NCI-H146 (cell line): ENCODE measurements at places on chromosomes 12 and 14.

- DNase-seq, result no peak
Measured at GRCh38 chr12:70686907-70687306, 49.7 kb upstream of the PTPRB start.

DNA sequence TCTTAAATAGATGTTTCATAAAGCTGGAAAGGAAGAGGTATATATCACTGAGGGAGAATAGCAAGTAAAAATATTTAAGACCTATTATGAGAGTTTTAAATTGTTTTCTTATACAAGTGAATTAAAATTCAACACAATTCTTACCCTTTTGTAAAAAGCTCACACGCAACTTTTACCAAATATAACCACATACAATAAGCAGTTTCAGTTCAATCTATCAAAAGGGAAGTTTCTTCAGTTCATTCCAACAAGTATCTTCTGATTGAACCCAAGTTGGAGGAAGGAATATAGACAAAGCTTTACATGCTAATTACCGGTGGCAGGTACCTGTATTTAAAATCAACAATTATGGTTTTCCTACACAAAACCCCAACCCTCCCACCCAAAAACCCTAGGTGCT is 41.1 kb downstream of the GTF2A1 start:
- no peak for DNase-seq

DNA sequence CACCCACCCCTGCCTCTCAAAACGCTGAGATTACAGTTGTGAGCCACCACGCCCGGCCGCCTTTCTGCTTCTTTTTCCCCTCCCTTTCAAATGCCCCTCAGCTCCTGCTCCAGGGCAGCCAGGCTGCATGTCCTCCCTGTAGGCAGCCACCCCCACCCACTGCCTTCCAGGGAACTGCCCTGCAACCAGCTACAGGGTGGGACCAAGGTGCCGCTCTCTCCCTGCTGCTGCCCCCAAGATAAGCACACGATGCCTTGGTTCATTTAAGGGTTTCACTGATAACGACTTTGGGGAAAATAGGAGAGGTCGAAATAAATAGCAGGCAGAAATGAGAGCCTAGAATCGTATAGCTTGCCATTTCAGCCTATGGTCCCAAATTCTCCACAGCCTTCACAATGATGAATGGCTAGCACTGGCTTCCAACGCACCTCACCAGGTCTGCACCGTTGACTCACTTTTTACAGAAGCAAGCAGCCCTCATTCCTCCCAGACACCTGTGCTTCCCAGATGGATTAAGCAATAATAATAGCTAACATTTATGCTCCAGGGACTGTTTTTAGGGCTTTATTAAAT is 40.7 kb downstream of the ATG14 start:
- no peak for DNase-seq

DNA sequence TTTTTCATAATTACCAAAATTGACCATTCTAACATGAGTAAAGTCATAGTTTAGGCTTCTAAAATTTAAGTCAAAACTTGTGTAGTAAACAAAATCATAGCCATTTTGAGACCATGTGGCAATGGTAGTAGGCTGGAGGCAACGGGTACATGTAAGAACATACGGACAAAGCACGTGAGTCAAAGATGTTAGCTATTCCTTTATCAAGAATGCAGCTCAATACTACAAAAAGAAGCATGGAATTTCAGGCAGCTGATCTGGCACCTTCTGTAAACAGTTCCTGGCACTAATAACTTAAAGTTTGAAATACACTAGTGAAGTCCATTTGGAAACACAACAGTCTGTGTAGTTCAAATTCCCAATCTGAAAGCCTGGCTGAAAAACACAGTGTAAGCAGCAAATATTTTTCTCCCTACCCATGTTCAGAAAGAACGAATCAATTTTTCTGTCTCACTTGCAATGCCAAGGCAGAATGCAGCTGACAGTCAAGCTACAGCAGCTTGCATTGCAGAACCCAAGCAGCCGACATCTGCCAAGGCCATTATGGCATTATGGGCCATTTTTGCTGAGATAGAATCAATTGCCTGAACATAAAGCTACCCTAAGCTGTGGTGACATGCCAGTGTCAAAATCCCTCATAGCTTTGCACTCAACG is 29.3 kb downstream of the MYF5 start:
- DNase-seq, result no peak

GRCh38 chr12:3748620-3749019 is 4.3 kb downstream of the CRACR2A start:
- peak; percentile 31 for DNase-seq

GRCh38 chr14:104335176-104335575 is 196.8 kb downstream of the KIF26A start:
- no peak for DNase-seq

GRCh38 chr12:124088217-124088907 is 115.3 kb downstream of the ZNF664 start:
- peak; percentile 78 for DNase-seq

GRCh38 chr12:52873832-52874572 is 25.2 kb upstream of the KRT78 start:
- DNase-seq, result peak; percentile 77

- DNase-seq, result no peak
Measured at GRCh38 chr14:36339816-36340215, 19.4 kb upstream of the MBIP start.

DNA sequence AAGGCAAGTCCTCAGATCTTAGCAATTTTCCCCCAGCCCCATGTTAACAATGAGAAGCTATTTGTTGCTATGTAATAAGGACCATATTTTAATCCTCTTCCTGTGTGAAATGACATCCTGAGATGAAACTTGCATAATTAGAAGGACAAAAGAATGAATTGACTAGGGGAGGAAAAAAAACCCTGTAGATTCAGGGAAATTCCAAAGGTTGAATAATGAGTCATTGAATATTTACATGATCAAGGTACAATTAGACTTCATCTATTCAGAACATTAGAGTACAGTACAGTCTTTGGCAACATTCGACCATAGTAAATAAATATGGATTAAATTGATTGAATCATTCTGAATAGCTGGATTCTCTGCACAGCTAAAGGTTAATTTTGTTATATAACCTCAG is 9.4 kb downstream of the MYBPC1 start:
- no peak for DNase-seq

- DNase-seq, result no peak
Measured at GRCh38 chr14:63301891-63302534, 16.7 kb downstream of the GPHB5 start.

DNA sequence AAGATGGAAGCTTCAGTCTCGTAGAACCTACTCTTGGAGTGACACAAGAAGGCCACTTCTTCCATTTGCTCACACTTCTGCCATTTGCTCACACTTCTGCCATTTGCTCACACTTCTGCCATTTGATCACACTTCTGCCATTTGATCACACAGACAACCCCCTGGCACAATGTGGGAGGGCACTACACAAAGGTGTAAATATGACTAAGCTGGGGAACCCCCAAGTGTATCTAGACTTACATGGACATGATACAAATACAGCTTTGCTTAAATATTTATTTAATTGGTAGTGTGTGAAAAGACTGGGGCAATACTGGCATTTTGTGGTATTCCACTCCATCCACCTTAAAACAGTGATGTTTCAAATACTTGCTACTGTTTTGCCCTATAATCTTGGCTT is 296.2 kb upstream of the PPFIA2 start:
- DNase-seq, result no peak

GRCh38 chr12:96228566-96229248 is 34.5 kb downstream of the ELK3 start:
- no peak for DNase-seq

DNA sequence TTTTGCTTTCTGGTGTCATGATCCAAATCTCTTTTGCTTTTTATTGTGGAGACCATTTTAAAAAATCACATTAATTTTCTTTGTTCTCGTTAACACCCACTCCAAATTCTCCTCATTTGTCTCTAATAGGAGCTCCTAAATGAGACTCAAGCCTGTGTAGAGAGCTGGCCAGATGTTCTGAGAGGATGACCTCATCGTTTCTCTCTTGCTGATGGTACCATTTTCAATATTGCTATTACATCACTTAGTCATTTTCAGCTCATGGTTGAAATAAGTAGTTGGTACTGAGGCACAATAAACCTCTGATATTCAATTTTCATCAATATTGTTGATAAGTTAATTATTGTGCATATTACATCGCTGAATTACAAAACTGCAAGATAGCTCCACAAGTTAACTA is 31.5 kb downstream of the SPTB start:
- no peak for DNase-seq

DNA sequence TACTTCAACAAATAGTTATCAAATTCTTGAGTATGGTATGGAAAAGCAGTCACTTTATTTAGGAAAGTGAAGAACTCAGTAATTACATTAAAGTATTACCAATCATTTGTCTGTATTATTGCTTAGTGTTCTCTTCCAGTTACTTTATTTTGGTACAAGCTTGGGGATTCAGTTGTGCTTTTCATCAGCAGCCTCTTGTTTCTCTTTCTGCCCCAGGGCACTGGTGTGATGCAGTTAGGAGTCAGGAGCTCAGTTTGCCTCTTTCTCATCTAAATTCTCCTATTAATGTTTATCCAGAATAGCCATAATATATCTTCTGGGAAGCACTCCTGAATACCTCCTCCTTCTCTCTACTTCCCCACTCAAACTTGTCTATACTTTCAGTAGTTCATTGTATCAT is 25.7 kb downstream of the PMCH start:
- no peak for DNase-seq

GRCh38 chr14:55085060-55085660 is 33.7 kb downstream of the MAPK1IP1L start:
- peak; percentile 9 for DNase-seq

- DNase-seq, result no peak
Measured at GRCh38 chr14:101151226-101151926, 247.9 kb upstream of the RTL1 start.

GRCh38 chr12:5044420-5045295 is 979 bp downstream of the KCNA5 start:
- no peak for DNase-seq

DNA sequence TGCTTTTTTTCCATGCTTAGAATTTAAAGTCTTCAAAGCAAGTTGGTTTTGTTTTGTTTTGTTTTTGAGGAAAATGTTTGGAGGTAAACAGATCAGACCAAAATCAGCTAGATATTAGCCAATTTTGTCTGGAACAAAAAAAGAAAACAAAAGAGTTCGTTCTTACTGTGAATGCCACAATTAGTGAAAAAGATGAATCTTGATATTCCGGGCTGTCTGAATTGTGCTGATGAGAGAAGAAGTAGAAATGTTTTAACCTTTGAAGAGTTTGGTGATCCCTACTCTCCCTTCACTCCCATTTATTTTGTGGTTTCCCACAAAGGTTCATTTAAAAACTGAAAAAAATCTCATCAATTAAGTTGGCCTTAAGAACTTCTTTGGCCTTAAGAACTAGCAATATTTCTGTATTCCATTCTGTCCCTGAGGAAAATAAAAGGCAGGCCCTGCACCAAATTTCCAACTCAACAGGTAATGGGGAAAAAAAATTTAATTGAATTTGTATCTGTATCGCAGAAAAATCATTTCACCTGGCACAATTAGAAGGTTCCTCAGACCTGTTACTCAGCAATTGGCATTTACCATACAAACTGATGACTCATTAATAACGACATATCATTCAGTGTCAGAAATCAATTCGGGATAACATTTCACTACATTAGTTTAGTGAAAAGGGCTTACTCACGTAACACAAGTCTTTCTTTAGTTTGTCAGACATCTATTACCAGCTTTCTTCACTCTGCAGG is 562 bp upstream of the GLIPR1L2 start:
- DNase-seq, result peak; percentile 10

DNA sequence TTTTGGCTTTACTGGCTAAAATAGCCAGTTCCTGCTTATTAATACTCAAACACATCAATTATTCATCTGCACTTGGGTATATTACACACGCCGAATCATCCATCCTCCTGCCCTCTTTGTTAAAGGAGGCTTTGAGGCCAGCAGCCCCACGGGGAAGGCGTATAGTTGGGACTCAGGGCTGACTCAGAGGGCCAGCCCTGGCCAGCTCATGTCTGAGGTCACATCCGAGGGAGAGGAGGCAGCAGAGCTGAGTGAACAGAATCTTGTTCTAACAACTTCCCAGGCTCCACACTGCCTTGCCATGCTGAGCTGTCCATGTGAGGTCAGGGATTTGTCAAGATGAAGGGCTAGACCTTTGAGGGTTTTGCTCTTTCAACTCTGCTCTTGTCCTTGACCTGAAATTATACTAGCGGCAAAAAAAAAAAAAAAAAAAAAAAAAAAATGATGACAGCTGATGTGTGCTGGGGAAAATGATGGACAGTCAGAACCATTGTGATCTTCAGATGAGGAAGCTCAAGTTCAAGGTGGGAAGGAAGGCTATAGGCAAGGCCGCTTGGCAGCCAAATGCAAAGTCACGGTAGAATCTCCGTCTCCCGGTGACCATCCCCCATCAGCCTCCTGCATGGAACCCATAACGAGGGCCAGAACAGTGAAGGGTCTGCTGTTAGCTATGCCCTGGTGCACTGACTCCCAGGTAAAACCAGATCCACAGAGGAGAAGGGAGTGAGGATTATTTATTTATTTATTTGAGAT is 12.5 kb upstream of the MARK3 start:
- DNase-seq, result no peak

DNA sequence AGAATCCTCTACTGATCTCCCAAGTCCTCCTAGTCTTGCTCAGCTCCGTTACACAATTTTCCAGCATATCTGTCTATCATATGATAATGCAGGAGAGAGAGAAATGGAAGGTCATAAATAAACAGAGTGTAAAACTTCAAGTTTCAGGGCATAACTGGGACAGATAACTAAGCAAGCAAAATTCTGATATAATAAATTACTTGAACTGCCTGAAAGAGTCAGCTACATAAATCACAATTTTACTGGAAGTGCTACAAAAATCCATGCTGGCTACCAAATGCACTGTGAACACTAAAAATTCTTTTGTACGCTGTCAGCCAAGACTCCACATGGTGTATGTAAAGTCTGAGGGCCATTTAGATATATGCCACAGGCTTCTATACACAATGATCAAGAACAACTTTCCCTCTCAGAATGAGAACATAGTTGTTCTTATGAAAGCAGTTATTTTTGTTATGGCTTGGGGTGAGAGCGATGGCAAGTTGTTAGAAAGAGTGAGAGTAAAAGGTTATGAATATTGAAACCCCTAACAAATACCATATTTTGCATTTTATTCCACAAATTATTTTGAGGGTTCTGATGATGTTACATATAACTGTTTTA is 41.1 kb downstream of the GRIP1 start:
- no peak for DNase-seq

DNA sequence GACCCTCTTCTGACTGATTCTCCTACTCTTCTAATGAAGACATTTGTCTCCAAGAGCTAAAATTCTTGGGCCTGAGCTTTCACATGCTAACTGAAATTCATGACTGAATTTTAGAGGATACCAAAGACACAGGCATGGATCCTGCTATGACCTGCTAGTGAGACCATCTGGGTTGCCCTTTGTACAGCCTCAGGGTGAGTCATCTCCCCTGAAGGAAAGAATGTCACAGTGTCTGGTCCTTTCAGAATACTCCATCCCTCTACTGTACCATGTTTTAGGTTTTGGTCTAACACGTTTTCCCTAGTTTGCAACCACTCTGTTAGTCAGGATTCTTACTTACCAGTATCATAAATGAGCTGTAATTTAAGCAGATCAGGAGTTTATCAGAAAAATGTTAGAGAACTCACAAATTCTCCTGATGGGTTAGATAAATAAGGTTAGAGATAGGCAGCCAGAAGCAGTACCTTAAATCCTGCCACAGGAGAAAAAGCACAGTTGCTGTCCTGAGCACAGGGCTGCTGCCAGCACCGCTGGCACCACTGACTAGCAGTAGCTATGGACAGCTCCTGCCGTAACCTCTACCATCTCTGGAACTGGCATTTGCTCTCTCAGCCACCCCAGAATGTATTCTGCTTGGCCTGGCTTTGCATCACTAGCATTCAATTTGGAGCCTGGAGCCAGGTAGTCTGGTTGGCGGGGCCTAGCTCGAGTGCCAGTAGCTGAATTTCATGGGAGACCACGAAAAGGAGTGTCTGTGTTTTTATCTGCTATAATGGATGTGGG is 127.6 kb downstream of the ANO6 start:
- DNase-seq, result no peak

- no peak for DNase-seq
Measured at GRCh38 chr14:23070262-23071129, 13.2 kb upstream of the CDH24 start.
